ENCODE measurements at places on chromosomes 5 and 9. TPM values are rescaled to one million over a fixed set of nuclear protein-coding genes. Genes with fewer than 3 reads are reported as not detected.

The PHF24 gene
- 1.6 TPM for polyA plus RNA-seq

- peak; percentile 57 for DNase-seq
Observed at GRCh38 chr9:107600060-107600573, 110.5 kb upstream of the KLF4 start.

DNA sequence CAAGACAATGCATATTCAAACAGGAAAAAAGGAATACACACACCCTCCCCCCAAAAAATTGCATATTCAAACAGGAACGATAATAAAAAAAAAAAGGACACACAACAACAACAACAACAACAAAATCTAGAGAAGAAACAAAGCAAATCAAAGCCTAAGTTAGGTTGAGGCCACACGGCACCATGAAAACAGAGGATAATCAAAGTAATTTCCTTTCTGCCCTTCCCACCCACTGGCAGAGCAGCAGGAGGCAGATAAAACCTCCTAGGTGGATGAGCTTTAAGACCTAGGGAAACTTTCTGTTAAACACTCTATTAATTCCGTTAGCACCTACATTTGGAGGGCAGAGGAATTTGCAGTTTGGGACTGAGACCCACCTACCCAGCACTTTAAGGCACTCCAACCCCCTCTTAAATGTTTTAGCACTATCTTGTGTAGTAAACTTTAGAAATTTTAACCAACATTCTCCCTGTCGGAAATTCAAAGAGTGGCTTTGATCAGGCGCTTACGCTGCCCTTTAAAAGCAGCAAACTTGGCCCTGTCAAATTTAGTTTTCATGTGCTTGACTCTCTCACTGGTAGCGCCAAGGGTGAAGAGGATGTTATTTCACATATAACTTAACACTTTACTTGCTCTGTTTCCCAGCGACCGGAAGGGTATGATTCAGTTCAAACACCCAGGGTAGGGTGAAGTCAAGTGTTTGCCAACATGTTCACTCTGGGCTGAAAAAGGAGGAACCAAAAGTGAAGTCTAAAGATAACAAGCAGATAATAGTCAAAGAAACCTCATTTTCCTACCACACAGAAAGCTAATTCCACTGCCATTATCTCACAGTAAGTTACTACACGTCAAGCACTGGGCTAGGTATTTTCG is 9.2 kb downstream of the ENC1 start:
- no peak for DNase-seq

DNA sequence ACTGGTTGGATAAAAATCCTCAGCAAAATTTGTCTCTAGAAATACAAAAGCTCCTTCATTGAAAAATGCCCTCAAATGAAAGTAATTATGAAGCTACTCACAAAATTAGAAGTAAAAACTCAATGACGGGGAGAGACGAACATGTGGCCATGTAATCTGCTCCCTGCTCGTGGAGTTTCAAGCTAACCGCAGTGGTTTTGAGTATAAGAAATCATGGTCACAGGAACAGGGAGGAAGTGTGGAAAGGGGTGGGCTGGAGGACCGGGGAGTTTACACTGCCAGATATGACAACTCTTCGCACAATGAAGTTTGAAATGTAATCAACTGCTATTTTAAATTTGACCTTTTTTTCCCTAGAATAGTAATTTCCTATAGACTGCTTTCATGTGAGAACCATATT is 765.4 kb upstream of the DMAC1 start:
- DNase-seq: no peak

GRCh38 chr5:8842971-8843551 is 702.8 kb downstream of the SEMA5A start:
- no peak for DNase-seq

DNA sequence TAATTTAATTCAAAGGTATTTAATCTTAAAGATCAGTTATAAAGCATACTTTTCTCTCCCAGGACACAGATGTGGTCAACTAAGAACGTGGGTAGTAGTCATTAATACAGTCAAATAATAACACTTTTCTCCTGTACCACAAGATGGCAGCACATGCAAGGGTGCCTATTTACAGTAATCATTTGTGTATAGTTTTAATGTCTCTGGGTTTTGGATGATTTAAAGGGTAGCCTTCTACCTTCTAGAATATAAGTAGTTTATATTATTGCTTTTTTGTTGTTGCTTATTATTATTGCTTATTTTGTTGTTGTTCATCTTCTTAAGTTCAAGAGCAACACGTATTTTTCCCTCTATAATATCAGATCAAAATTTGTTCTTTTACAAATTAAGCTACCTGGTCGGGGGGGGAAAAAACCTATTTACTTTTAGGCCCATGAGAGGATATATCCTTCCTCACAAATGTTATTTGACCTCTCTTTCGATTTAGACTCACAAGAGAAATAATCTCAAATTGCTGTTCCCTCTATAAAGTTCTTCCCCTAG is 59.6 kb upstream of the SLC27A6 start:
- peak; percentile 37 for DNase-seq

DNA sequence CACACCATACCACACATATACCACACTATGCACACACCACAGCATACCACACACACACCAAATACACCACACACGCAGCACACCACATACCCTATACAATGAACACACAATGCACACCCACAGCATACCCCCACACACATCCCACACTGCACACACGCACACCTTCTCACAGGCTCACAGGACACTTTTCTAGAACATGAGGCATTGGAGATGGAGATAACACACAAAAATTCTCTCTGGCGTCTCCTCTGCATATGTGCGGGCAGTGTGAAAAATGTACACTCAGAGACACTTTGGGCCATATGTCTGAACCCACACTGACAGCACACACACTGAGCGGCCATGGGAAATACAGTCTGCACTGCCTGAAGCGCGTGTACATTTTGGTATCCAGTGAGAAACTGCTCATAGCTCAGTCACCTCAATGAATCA is 278.1 kb downstream of the GADD45G start:
- DNase-seq: no peak

The SPINK5 gene
- 0.70 TPM for polyA plus RNA-seq

DNA sequence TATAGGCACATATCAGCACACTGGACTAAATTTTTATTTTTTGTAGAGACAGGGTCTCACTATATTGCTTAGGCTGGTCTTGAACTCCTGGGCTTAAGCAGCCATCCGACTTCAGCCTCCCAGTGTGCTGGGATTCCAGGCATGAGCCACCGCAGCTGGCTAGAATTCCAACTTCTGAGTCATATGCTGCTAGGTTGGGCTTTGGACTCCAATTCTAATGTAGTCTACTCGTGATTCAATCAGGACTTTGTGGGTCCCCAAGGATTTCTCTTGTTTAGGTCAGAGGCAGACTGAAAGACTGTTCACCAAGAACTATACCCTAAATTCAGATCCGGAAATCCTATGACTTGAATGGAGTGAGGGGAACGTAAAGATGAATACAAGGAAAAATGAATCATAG is 68.2 kb upstream of the CHD1 start:
- no peak for DNase-seq

- DNase-seq: no peak
Observed at GRCh38 chr5:13930541-13931171, 13.8 kb downstream of the DNAH5 start.

Measured in large intestine (tissue), 12 donors.